Stimulated activated naive CD4-positive, alpha-beta T cell treated with Interleukin-2 at 50 U/mL for 16 hours (primary cell): ENCODE measurements at places on chromosomes 6 and 20.

DNA sequence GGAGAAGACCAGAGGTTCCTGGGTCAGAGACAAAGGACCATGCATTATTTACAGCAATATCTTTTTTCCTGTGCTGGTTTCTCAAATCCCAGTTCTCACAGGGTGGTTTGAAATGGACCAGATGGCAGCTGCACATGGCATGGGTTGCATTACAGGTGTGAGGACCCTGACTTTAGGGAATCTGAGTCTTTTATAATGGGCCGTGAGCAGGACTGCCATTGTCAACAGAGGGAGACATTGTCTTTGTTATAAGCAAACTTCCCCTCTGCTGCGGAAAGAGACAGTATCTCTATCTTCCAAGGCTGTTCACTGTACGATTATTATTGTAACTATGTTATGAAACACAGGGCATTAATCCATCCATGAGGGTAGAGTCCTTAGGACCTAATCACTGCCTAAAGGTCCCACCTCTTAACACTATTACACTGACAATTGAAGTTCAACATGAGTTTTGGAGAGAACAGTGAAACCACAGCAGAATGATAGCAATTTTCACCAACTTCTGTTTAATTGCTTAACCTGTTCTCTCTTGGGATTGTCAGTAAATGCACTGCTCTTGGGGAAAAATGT lies 156.1 kb upstream of the AGPAT4 start:
- DNase-seq, result no peak

- DNase-seq, result no peak
Measured at GRCh38 chr20:58286729-58287128, 22.8 kb upstream of the RAB22A start.

- peak; percentile 25 for DNase-seq
Measured at GRCh38 chr6:167119670-167120582, 3.0 kb upstream of the CCR6 start.

DNA sequence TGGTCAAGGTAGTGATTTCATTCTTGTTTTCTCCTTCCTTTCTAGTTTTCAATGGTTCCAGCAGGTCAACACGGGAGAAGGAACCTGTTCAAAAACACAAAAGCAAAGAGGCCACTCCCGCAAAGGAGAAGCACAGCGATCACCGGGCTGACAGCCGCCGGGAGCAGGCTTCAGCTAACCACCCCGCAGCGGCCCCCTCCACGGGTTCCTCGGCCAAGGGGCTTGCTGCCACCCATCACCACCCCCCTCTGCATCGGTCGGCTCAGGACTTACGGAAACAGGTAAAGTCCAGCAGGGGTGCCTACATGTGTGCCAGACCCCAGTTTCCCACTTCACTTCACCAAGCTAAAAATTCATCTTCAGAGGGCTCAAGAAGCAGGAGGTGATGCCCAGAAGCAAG lies 175.6 kb downstream of the DTNBP1 start:
- DNase-seq, result no peak

- no peak for DNase-seq
Measured at GRCh38 chr6:131387562-131388447, 185.2 kb upstream of the ARG1 start.

DNA sequence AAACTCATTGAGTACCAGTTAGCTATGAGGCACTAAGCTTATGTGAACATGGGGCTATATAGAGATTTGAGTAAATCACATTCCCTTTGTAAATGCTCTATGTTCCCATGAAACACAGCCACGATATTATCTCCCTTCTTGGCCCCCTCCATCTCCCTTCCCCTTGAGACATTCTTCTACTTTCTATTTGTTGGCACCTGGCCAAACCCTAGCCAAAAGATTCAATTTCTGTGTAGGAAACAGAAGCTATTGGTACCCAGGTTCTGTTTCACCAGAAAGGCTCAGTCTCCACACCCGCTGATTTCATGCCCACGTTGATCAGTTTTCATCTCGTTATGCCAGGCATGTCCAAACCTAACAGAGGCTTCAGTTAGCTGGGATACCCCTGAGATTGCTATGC lies 145.5 kb upstream of the LAMP5 start:
- no peak for DNase-seq

DNA sequence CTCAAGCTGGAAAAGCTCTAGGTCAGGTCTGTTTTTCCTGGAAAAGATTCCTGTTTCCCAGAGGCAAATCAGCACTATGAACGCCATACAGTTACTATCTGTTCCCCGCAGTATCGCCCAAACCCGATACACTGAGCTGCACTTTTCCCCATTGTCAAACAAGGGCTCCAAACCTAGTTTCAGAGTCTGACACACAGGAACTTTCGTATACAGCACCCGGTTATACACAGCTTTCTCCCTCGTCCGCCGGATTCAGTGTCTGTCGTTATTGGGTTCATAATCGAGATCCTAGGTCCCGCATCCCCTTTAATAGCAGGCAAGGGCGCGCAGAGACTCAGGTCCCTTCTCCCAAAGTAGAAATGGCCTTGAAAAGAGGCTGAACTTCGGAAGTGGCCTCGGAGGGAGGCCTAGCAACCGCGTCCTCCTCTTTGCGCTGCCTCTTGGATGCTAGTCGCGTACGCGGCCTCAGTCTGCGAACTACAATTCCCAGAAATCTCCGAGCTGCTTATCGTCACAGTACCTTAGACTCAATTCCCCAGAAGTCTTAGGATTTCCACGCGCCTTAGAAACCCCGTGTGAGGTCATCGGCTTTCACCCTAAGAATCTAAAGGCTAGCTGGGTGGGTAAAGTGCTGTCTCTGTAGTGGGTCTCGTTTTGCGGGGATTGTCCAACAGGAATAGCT lies 34.2 kb downstream of the ZNF391 start:
- DNase-seq, result no peak

GRCh38 chr6:158816803-158817727 lies 2.1 kb downstream of the EZR start:
- no peak for DNase-seq

- DNase-seq, result no peak
Measured at GRCh38 chr6:133242637-133243585, 1.8 kb downstream of the EYA4 start.

GRCh38 chr20:7866285-7866684 lies 74.0 kb downstream of the HAO1 start:
- DNase-seq, result no peak

DNA sequence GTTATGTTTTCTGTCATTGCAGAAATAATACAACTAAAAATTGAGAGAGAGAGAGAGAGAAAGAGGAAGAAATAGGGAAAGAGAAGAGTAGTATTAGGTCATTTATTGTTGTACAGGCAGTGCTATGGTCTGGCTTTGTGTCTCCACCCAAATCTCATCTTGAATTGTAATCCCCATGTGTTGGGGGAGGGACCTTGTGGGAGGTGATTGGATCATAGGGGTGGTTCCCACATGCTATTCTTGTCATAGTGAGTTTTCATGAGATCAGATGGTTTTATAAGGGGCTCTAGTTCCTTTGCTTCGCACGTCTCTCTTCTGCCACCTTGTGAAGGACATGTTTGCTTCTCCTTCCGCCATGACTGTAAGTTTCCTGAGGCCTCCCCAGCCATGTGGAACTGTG lies 677.4 kb upstream of the CHD6 start:
- no peak for DNase-seq

- DNase-seq, result no peak
Measured at GRCh38 chr6:42389736-42390135, 62.0 kb downstream of the TRERF1 start.

GRCh38 chr6:139112561-139112960 lies 22.3 kb upstream of the HECA start:
- no peak for DNase-seq

DNA sequence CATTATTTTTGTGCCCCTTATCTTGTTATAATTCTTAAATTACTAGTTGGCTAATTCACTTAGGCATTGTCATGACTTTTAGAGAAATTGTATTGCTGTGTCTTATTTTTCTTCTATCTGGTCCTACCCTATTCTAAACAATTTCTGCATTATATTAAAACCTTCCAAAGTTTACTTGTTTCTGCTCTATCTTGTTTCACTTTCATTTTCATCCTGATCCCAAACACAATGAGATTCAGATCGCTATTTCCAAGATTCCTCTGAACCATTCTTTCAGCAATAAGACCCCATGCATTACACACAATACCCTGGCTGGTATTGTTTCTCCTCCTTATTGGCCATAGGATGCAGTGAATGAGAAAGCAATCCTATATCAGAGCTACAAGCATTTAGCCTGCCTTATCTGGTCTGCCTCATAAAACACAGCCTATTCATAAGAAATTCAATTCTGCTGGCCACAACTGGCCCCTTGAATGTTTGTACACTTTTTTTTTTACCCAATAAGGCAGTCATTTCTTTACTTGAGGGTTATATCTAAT lies 69.9 kb upstream of the POU3F2 start:
- DNase-seq, result no peak

DNA sequence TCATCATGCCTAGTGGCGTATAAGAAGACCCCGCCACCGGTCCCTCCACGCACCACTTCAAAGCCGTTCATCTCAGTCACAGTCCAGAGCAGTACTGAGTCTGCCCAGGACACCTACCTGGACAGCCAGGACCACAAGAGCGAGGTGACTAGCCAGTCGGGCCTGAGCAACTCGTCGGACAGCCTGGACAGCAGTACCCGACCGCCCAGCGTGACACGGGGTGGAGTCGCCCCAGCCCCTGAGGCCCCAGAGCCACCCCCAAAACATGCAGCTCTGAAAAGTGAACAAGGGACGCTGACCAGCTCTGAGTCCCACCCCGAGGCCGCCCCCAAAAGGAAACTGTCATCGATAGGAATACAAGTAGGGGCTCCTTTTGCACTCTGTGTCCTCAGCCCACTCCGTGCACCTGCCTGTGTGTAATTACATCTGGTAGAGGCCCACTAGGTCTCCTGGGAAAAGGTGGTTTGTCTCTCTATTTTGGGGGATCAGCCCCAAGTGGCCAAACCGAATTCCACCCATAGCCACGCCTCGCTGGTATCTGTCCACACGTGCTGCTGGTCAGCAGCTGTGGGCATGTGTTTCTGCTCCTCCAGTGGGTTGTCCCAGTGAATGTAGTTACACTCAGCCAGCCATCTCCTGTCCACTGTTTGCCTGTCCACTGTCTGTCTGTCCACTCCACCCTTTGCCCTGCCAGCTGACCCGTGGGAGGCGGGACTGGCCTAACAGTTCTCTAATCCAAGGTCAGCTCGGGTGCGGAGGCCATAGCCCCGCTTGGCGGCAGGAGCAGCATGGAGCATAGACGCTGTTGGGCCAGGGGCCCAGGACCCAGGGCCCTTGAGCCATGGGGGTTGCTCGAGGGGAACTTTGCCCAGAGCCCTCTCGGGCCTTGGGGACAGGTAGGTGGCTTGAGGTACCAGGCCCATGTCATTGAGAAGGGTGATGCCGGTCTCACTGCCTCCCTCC lies 44.3 kb upstream of the MYL9 start:
- DNase-seq, result no peak

- DNase-seq, result no peak
Measured at GRCh38 chr6:167588920-167589614, 237.6 kb upstream of the AFDN start.

DNA sequence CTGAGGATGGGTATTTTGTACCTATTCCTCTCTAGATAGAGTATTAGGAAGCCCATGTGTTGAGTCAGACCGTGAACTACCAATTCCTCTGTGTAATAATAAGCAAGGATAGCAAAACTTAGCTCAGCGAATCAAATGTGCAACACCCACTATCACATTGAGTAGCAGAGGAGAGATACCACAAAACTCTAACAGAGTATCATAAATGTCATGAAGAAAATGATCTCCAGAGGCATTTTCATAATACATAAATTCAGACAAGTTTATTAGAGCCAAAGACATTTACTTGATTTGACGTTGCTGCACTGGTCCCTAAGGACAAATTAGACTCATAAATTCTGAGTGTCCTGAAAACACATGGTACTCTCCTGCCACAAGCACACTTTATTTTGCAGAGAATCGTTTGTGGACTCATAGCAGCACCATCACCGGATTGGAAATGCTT lies 245.2 kb downstream of the HAO1 start:
- DNase-seq, result no peak

DNA sequence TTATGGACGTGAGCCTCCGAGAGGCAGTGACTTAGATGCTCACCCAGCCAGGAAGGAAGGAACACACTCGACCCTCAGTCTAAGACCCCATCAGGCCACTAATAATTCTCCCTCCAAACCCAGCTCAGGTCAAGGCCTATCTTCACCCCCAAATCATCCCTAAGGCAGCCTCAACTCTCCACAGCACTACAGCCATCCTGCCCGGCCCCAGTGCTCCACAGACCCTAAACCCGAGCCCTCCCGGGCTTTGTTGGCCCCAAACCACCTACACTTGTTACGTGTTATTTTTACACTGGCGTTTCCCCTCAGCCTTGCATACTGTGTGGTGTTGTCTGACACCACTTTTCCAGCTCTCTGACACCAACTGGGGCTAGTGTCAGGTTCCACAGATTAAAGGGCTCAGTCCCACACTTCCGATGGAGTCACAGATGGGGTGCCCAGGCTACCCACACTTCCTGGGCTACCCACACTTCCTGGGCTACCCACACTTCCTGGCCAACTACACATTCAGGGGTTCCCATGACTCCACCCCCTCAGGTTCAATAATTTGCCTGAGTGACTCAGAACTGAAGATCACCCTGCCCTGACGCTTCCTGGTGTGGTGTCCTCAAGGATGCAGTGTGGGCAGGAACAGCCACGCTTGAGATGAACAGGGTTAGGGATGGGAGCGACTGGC lies 25.3 kb downstream of the RBCK1 start:
- peak; percentile 72 for DNase-seq

- no peak for DNase-seq
Measured at GRCh38 chr6:87224971-87225370, 69.6 kb downstream of the ZNF292 start.

- no peak for DNase-seq
Measured at GRCh38 chr6:41580690-41581089, 34.5 kb downstream of the FOXP4 start.

GRCh38 chr6:161108916-161109315 lies 117.3 kb downstream of the MAP3K4 start:
- no peak for DNase-seq

GRCh38 chr20:6660441-6660840 lies 107.0 kb upstream of the BMP2 start:
- DNase-seq, result no peak

- DNase-seq, result no peak
Measured at GRCh38 chr20:12617076-12617475, 391.7 kb upstream of the SPTLC3 start.

- DNase-seq, result no peak
Measured at GRCh38 chr6:97548354-97548753, 265.3 kb upstream of the MMS22L start.

DNA sequence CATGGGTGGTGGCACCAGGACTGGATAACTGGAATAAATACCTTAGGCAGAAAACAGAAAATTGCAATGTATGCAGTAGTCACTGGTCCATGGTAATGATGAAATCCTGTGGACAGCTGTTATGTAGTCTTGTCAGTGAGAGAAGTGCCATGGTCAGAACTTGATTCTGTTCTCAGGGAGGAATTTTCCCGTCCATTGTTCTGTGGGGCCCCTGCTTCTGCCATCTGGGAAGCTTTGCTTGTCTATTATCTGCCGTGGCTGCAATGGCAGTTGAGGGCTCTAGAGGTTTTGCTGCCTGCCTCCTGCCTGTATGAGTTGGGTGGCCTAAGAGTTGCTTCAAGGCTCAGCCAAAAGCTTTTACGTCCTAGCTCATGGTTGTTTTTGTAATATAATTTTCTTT lies 126.8 kb upstream of the SLC35B3 start:
- DNase-seq, result no peak

GRCh38 chr6:1346558-1347091 lies 34.7 kb downstream of the FOXQ1 start:
- no peak for DNase-seq

- no peak for DNase-seq
Measured at GRCh38 chr6:6741264-6741663, 152.7 kb downstream of the LY86 start.
